Breast epithelium (tissue), 4 donors: ENCODE measurements at places on chromosomes 2 and 18.

DNA sequence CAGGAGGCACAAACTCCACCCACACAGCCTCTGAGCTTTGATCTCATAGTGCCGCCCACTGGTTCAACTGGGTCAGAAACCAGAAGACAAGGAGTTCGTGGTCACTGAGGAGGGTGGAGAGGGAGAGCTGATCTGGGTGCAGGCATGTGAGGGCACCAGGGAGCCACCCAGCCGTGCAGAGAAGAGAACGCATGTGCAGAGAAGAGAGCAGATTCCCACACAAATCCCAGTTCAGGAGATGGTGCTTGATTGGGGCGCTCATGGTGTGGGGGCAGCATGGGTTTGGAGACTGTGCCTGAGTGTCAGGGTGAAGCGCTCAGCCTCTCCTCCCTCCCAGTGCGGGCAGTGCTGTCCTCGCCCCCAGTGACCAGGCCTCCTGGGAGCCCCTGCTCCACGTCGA lies 375.2 kb upstream of the MYT1L start:
- H3K27me3 ChIP-seq = peaks cover 25% of the 10 kb centered on the region
- no peak overlapping the region for H3K4me3 ChIP-seq
- no peak for DNase-seq
- no peak overlapping the region for H3K27ac ChIP-seq
- H3K4me1 ChIP-seq = no peaks in the 10 kb centered on the region
- no peaks in the 10 kb centered on the region for H3K36me3 ChIP-seq

GRCh38 chr2:15870565-15870964 lies 69.8 kb upstream of the MYCN start:
- no peaks in the 10 kb centered on the region for H3K36me3 ChIP-seq
- H3K27ac ChIP-seq = no peak overlapping the region
- DNase-seq = no peak
- no peaks in the 10 kb centered on the region for H3K27me3 ChIP-seq
- H3K4me1 ChIP-seq = no peaks in the 10 kb centered on the region

GRCh38 chr18:58255701-58256311 lies 211.8 kb downstream of the NEDD4L start:
- no peaks in the 10 kb centered on the region for H3K4me1 ChIP-seq
- no peak overlapping the region for H3K4me3 ChIP-seq
- H3K27ac ChIP-seq = no peak overlapping the region
- no peaks in the 10 kb centered on the region for H3K27me3 ChIP-seq
- H3K36me3 ChIP-seq = peaks cover 7% of the 10 kb centered on the region

DNA sequence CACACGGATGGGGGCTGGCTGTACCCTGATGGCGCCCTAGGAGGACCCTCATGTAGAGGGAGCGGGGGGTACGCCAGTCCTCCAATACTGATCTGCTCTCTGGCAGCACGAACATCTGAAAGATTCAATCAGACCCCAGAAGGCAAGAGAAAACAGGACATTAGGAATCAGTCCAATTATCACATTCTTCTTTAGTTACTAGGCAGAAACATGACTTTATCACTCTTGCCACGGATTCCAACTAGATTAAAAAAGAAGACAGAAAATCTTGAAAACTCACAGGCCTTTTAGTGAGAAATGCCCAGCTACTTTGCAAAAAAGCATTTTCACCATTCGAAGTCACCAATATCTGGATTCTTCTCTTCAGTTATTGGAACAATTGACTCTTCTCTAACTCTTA lies 68.4 kb downstream of the ID2 start:
- no peak overlapping the region for H3K27ac ChIP-seq
- no peaks in the 10 kb centered on the region for H3K27me3 ChIP-seq
- H3K4me3 ChIP-seq = no peak overlapping the region

DNA sequence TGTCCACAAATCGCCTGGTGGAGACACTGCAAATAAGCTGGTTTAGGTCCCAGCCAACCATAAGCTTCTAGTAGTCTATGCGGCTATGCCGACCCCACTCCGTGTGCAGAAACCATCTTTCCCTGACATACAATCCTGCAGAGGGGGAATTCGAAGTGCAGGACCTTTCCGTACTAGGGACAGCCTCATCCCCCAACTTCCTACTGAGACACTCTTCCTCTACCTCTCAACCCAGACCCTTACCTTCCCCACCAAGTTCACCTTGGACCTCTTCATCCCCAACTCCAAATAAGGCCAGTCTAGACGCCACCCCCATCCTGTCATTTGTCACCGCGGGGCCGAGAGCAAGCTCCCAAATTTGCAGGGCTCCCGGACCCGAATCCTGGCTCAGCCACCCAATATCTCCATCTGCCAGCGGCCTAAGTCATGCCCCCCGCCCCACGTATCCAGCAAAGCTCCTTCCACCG lies 496 bp downstream of the SUCLG1 start:
- H3K36me3 ChIP-seq = no peaks in the 10 kb centered on the region
- H3K4me3 ChIP-seq = peak overlapping the region; percentile 68
- no peaks in the 10 kb centered on the region for H3K27me3 ChIP-seq
- peak overlapping the region; percentile 87 for H3K27ac ChIP-seq
- peaks cover 5% of the 10 kb centered on the region for H3K4me1 ChIP-seq

GRCh38 chr2:39549718-39550464 lies 112.8 kb upstream of the MAP4K3 start:
- no peaks in the 10 kb centered on the region for H3K27me3 ChIP-seq
- H3K36me3 ChIP-seq = no peaks in the 10 kb centered on the region
- no peak overlapping the region for H3K4me3 ChIP-seq

GRCh38 chr2:219658196-219658846 lies 30.9 kb downstream of the SLC4A3 start:
- no peaks in the 10 kb centered on the region for H3K36me3 ChIP-seq
- no peaks in the 10 kb centered on the region for H3K4me1 ChIP-seq
- no peaks in the 10 kb centered on the region for H3K27me3 ChIP-seq
- H3K27ac ChIP-seq = peak overlapping the region; percentile 19
- no peak for DNase-seq

DNA sequence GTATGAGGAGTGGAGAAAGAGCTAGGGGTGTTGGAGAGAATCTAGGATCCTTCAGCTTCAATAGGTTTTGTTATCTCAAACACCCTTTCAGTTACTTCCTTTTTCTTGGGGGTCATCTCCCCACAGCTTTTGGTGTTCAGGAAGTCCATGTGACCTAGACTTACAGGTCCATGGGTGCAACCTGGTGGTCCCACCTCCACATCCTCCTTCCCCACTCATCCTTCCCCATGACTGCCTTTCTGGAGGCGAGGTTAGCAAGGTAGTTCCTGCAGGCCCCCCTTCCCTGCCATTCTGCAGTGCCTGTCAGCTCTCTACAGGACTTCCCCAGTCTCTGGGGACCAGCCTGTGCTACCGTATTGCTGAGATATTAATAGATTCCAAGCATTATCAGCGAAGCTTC lies 107.6 kb downstream of the TMEM17 start:
- no peaks in the 10 kb centered on the region for H3K27me3 ChIP-seq
- H3K36me3 ChIP-seq = no peaks in the 10 kb centered on the region
- no peak overlapping the region for H3K4me3 ChIP-seq

GRCh38 chr2:174607989-174608865 lies 10.6 kb upstream of the WIPF1 start:
- no peaks in the 10 kb centered on the region for H3K27me3 ChIP-seq
- H3K27ac ChIP-seq = peak overlapping the region; percentile 46
- no peak for DNase-seq
- no peaks in the 10 kb centered on the region for H3K36me3 ChIP-seq
- no peaks in the 10 kb centered on the region for H3K4me1 ChIP-seq
